ENCODE measurements at places on chromosomes 4 and X. TPM values are rescaled to one million over a fixed set of nuclear protein-coding genes. Genes with fewer than 3 reads are reported as not detected.

DNA sequence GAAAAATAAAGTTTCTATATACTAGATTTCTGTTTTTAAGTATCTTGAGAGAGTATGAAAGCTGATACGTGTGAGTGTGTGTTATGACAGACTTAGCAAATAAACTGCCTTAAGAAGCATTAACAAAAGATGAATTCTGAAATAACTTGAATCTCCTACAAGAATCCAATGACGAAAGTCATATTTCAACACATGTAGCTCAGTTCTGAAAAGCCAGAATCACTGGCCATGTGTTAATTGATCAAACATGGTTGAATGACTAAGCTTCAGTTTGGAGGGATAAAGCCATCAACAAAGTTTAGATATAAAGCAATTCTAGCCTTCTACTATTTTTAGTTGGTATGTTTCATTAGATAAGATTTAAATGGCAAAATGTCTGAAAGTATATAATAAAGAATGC lies 88.5 kb upstream of the ETNPPL start:
- no peak for DNase-seq

- peak; percentile 8 for DNase-seq
Measured at GRCh38 chr4:8911316-8912088, 39.9 kb upstream of the HMX1 start.

DNA sequence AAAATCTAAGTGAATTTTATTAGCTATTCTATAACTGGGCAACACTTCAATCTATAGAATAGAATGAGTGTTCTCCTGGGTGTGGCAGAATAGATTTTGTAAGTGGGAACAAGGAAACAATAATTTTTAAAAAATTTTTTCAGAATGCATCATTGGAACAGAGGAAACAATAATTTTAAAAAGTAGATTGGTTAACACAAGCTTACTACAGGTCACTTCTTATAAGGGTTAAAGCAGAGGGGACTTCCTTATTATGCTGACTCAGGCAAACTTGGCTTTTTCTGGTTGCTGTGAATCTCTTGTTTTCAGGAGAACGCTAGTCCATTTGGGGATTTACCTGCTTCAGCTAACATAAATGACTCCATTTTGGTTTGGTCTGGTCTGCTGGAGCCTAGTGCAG lies 52.5 kb downstream of the HOPX start:
- no peak for DNase-seq

DNA sequence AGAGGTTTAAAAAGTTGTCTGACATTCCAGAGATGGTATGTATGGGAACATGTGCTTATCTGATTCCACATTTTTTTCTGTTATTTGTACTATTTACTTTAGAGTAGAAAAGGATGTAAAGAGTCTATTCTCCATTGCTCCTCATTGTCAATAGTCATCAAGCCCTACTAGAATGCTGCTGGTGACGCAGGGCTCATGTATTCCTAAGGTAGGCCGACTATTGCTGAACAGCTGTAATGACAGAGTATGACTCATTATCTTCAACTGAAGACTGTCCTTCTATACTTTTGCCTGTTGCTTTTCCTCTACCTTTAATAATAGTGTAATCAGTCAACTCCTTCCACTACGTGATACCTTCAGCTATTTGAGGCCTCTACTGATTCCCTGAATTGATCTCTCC lies 509.1 kb upstream of the NR3C2 start:
- DNase-seq: no peak

Gene RPA4
- total RNA-seq: 1.0 TPM

Gene ERAS
- not detected for total RNA-seq

Gene RAB9A
- 23.0 TPM for total RNA-seq

- no peak for DNase-seq
Measured at GRCh38 chrX:68724531-68725020, 77.1 kb downstream of the STARD8 start.

DNA sequence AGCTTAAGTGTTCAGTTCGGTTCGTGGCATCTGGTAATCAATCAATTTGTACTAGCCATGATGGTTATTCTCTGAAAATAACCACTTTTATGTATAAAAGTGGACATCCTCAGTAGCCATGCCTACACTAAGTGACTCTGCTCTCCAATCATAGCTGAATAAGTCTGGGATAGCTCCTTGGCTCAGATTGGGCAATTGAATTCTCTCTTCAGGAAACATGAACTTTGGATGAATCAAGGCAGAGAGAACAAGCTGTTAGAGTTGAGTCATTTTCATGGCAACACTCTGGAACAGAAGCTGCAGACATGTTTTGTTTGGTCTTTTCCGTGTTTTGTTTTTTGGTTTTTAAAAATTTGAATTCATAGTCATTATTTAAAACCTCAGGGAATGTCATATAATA lies 66.8 kb upstream of the TMEM164 start:
- no peak for DNase-seq

DNA sequence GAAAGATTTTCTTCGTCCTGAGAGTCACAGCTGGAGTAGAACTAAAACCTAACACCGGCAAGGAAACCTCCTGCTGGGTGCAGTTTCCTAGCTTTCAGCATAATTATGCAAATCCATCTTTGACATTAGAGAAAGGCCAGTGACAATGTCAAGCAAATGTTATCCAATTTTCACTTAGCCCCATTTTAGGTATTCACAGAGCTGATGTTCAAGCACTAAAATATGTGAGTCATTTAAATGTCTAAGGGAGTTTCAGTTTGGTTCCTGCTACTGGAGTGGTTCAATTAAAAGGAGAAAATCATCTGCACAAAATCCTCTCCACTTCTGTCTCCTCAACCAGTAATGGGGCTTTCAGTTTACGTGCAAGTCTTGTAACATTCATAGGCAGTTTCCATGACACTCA lies 37.1 kb upstream of the AMOT start:
- no peak for DNase-seq

Gene TMSB15C
- total RNA-seq: 1.2 TPM

GRCh38 chrX:112753116-112753515 lies 73.4 kb upstream of the LHFPL1 start:
- DNase-seq: no peak

Gene SULT1E1
- total RNA-seq: not detected

- DNase-seq: no peak
Measured at GRCh38 chr4:186920992-186921391, 197.3 kb upstream of the FAT1 start.

Gene SSX2
- not detected for total RNA-seq

Gene RTL3
- total RNA-seq: not detected

GRCh38 chr4:87614292-87614890 lies 6.1 kb downstream of the DSPP start:
- no peak for DNase-seq

GRCh38 chr4:34943741-34944386 lies 1300.5 kb downstream of the ARAP2 start:
- no peak for DNase-seq

- no peak for DNase-seq
Measured at GRCh38 chr4:76582074-76582816, 147.2 kb downstream of the SHROOM3 start.

GRCh38 chrX:38178396-38178795 lies 42.3 kb downstream of the SRPX start:
- no peak for DNase-seq

GRCh38 chr4:179843370-179843769 lies 2399.8 kb upstream of the TENM3 start:
- DNase-seq: no peak

- no peak for DNase-seq
Measured at GRCh38 chr4:15291122-15291521, 136.7 kb upstream of the C1QTNF7 start.

Gene TMEM150C
- total RNA-seq: 1.2 TPM

DNA sequence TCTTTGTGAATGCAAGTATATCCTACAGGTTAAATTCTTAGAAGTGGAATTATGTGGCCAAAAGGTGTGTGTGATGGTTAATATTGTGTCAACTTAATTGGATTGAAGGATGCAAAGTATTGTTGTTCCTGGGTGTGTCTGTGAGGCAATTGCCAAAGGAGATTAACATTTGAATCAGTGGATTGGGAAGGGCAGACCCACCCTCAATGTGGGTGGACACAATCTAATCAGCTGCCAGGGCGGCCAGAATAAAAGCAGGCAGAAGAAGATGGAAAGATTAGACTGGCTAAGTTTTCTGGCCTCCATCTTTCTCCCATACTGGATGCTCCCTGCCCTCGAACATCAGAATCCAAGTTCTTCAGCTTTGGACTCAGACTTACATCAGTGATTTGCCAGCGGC lies 76.2 kb upstream of the GBA3 start:
- DNase-seq: no peak

DNA sequence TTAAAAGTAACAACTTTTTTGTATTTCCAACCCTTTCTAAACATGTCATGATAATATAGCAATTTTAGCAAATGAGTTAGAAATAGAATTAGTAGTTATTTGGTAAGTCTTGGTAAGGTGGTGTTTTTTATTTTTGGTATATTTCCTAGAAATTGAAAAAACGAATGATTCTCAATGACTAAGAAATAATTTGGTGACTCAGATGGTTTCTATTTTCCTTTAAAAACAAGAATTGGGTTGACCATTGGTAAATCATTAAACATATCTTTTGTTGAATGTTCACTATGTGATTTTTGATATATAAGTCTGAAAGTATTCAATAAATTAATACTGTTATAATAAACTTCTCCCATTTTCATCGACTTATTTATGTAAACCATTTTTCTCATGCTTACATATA lies 206.2 kb upstream of the BANK1 start:
- DNase-seq: no peak

- DNase-seq: no peak
Measured at GRCh38 chr4:128924951-128925350, 115.5 kb downstream of the JADE1 start.

GRCh38 chr4:56106180-56107147 lies 157.7 kb downstream of the CEP135 start:
- DNase-seq: no peak

Gene ABLIM2
- total RNA-seq: 11.1 TPM

Gene CT83
- total RNA-seq: not detected

DNA sequence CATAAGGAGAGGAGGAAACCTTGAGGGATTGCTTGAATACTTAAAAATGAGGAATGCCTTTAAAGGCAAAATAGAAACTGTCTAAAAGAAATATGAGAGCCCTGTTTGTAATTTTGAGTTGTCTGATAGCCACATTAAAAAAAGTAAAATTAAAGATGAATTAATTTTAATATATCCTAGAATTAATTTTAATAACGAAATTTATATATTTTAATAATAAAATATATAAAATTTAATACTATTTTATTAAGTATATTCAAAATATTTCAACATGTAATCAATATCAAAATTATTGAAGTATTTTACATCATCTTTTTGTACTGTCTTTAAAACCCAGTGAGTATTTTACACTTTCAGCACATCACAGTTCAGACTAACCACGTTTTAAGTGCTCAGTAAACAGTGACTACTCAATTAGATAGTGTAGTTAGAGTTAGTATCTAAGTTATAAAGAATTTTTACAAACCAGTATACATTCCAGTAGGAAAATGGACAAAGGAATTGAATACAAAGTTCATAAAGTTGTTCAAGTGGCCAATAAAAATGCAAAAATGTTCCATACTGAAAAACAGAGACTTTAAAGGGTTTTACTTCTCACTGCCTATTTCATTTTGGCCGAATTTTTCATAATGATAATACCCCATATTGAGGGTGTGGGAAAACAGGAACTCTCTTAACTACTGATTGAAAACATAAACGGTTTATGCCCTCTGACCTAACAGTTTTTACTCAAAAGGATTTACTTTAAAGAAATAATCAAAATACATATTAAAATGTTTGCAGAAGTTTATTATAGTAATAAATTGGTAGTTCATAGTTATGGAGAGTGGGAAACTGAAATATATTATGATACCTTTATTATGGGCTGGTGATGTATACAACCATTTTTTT lies 2.9 kb downstream of the SLC30A9 start:
- DNase-seq: no peak

GRCh38 chr4:45865781-45866180 lies 258.1 kb downstream of the GABRG1 start:
- no peak for DNase-seq

DNA sequence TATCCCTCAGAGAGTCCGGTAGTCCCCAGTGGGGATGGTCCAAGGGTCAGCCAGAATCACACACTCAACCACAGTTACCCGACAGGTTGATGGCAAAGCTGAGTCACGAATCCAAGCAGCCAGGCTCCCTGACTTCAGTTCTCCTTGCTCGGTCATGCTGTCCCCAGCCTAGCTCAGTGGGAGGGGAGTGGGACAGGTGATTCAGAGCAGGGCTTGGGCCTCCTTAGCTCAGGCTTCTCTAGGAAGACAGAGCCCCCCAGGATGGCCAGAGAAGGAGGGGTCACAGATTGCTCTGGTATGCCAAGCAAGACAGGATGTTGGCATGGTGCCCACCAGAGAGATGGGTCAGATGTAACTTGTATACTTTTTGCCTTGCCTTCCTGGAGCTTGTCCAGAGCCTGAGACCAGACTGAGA lies 66.5 kb downstream of the EFNB1 start:
- peak; percentile 66 for DNase-seq

Data from colonic mucosa (tissue), 4 donors.